CD4-positive, alpha-beta T cell treated with Interleukin-4 for 1 hour (primary cell): ENCODE measurements at places on chromosomes 16 and 17.
A peak's percentile ranks its signal among the peaks of the same experiment; 100 is the strongest.

- DNase-seq: no peak
Observed at GRCh38 chr16:68041783-68042182, 18.7 kb downstream of the DUS2 start.

- no peak for DNase-seq
Observed at GRCh38 chr16:72149676-72150464, 22.1 kb downstream of the PMFBP1 start.

DNA sequence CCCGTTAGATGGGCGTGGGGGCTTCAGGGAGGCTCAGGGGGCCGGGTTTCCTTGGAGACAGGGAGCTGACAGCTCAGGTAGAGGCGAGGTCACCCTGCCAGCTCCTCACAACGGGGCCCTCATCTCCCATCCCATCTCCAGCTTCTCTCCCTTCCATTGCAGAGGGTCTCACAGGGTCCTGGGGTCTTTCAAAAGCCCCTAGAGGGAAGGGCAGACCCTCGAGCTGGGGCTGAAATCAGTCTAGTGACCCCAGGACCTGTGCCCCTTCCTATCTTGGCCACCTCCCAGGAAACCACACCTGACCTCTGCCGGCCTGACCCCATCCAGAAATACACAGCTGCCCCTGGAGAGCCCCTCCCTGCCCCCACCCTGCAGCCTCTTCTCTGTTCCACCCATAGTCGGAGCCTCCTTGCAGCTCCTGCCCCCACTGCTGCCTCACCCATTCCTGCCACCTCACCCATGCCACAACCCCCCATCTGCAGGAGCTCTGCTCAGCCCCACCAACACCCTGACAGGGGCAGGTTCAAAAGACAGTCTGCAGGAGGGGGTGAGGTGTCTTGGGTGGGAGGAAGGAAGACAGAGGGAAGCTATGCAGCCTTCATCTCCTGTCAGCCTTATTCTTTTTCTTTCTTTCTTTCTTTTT is 23.4 kb downstream of the PIK3R5 start:
- peak; percentile 60 for DNase-seq

DNA sequence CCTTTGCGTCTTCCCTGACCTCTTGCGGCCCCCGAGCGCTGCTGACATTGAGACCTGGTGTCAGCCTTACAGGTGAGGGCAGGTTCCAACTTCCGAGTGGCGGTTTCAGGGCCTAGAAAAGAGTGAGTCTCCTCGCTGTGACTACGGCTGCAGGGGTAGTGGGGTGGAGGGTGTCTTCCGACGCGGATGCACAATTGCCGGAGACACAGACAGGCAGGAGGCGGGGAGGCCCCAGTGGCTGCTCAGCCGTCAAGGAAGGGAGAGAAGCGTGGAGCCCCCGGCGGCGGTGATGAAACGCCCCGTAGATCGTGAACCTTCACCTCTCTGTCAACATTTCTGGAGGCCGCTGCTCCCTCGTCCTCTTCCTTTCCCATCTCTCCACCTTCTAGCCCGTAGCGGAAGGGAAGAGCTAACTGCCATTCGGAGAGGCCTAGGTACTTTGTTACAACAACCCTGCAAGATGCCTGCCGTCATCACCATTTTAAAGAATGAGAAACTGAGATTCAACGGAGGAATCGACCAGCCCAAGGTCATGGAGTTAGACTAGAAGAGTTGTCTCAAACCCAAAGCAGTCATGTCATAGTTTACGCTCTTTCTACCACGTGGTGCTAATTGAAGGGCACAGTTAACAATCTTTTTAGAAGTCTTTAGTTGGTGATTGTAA is 485 bp downstream of the DNAJA3 start:
- no peak for DNase-seq

- DNase-seq: peak; percentile 91
Observed at GRCh38 chr16:17070882-17071592, 399.7 kb downstream of the XYLT1 start.
